Omental fat pad (tissue), 4 donors: ENCODE measurements at places on chromosomes 6 and 20. TPM values are rescaled to one million over a fixed set of nuclear protein-coding genes. Genes with fewer than 3 reads are reported as not detected.

Gene COL19A1
- total RNA-seq, result 0.09 TPM

Gene COL9A1
- total RNA-seq, result not detected

Gene PTCHD4
- 0.72 TPM for total RNA-seq

Gene PREX1
- total RNA-seq, result 44.9 TPM

Gene COL9A3
- total RNA-seq, result 3.8 TPM

Gene SUMO4
- 4.1 TPM for total RNA-seq

Gene HDGFL1
- not detected for total RNA-seq

Gene AVP
- total RNA-seq, result not detected

Gene MDFI
- 120 TPM for total RNA-seq

Gene TDP2
- 40.2 TPM for total RNA-seq

Gene SLC35D3
- total RNA-seq, result not detected

Gene PGC
- not detected for total RNA-seq

Gene PLN
- 4.0 TPM for total RNA-seq

Gene GTSF1L
- total RNA-seq, result not detected

Gene OR2B6
- not detected for total RNA-seq

Gene THBS2
- 111 TPM for total RNA-seq

Gene SH3BGRL2
- total RNA-seq, result 26.8 TPM

Gene RAB22A
- 21.6 TPM for total RNA-seq

Gene MANEA
- total RNA-seq, result 12.5 TPM

Gene ID4
- total RNA-seq, result 102 TPM

Gene EPM2A
- 15.3 TPM for total RNA-seq

Gene RBPJL
- total RNA-seq, result not detected

Gene STX11
- 156 TPM for total RNA-seq

Gene CGA
- total RNA-seq, result not detected

Gene SAMD10
- total RNA-seq, result 1.2 TPM

Gene BTN2A1
- 15.1 TPM for total RNA-seq

Gene TINAG
- not detected for total RNA-seq

Gene BTNL2
- not detected for total RNA-seq

Gene COL10A1
- not detected for total RNA-seq
